ENCODE measurements at places on chromosomes 11 and 22.

GRCh38 chr22:43620197-43620596 is 191.9 kb downstream of the EFCAB6 start:
- DNase-seq, result no peak

GRCh38 chr11:114511538-114511937 is 48.1 kb downstream of the NXPE1 start:
- DNase-seq, result no peak

DNA sequence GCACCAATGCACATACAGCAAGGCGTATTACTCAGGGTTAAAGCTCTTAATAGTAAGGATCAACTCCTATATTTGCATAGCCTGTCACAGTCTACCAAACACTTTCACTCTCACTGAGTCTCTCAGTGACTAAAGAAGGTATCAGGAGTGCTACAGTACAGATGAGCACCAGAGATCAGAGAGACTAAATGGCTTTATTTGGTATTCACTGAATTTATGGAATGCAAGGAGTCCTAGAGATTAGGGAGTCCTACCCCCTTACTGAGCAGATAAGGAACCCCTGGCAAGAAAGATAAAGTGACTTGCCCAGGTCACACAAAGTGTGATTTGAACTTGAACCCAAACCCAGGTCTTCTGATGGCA is 396.4 kb upstream of the CCDC90B start:
- DNase-seq, result no peak

- DNase-seq, result no peak
Observed at GRCh38 chr11:74444173-74444826, 23.0 kb downstream of the KCNE3 start.

DNA sequence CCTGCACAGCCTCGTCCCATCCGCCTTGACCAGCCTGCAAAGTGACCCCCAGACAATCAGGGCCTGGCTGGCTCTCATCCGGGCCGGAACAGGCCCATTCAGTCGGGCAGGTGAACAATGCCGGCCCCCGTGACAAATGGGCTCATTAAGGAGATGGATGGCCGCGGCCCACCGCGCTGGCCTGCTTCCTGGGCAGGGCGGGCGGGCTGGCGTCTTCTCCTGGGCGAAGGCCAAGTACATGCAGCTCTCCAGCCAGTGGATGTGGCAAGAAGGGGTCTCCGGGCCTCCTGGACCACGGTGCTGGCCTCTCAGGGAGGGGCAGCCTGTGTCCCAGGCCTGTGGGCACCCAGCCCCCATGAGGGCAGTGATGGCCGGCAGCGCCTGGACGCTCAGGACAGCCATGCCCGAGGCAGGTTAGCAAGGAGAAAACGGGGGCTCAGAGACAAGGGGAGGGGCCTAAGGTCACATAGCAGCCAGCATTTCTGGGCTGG is 1022.8 kb downstream of the BRD1 start:
- no peak for DNase-seq

DNA sequence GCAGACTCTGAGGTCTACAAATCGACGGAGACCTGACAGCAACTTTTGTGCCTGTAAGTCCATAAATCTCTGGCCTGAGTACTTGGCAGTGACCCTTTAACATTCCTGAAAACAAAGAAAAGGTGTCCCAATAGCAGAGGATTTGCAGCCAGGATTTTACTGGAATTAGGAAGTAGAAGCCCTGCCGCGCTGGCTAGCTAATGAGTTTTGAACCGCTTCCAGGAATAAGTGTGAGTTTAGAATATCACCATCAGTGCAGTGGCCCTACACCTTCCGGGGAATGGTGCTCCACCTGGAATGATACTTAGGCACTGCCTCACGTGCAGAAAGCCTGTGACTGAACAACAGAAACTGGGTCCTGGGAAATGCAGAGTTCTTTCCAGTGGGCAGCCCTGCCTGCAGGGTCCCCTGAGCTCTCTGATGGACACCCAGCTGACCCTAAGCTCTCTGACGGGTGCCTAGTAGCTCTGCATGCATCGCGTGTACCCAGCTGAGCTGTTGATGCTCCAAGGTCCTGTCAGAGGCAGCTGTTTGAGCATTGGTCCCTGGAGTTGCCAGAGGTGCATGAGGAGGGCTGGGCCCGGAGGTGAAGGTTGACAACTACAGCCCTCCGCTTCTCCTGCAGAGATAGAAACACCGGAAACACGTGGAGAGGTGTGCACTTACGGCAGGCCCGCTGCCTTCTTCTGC is 380.9 kb downstream of the TBC1D22A start:
- no peak for DNase-seq

DNA sequence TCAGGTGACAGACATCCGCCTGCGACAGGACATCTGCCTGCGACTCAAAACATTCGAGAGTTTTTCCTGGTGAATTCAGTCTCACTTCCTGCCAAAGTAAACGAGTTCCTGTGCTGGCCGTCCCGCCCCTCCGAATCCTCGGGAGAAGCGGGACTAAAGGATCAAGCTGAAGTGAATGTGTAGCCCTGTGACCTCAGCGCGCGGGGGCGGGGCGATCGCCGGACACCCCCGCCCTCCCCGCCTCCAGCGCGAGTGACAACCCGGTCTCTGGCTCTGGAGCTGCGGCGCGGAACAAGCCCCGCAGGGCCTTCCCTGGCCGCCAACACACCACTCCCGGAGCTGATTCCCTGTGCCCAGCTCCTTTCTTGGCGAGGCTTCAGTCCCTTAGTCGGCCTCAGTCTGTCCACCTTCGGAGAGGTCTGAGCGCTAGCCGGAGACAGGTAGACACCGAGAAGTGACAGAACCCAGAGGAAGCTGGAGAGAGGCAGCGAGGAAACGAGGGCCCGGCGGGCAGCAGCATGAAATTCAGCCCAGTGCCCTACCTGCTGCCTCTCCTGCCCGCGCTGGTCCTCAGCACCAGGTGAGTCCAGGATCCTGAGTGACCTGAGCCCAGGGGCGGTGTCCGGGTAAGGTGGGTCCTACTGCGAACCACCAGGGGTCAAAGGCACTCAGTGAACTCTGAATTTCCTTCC is 766.4 kb upstream of the LUZP2 start:
- no peak for DNase-seq

DNA sequence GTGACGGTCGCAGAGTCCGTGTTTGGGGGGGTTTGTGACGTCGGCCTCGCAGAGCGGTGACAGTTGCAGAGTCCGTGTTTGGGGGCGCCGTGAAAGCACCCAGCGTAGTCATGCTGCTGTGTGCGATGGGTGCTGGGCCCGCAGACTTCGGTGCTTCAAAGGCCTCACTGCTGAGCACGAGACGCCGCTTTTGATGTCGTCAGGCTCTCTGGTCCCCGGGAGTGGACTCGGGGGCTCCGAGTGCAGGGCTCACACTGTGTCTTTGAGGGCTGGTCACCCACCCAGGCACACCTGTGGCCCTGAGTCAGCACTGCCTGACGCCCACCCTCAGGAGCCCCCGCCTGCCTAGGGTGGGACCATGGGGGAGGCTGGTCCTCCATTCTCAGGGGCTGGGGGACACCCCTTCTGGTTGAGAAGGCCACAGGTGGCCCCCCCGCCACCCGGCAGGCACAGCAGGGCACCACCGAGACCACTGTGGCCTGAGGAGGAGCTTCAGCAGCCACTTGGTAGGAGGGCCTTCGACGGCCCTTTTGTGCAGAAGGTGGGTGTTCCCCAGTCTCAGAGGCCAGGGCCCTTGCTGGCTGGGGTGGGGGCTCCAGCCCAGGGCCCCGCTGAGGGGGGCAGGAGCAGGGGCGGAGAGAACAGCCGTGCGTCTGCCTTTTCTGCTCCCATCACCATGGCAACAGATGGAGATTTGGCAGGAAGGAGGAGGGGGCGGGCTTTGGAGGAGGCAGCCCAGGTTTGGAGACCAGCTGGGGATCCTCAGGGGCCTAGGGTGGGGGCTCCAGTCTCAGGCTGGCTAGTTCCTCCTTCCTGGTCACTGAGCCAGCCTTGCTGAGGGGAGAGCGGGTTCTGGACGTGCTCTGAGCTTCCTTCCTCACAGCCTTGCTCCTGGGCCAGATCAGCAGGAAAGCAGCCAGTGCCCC is 20.9 kb downstream of the BRSK2 start:
- DNase-seq, result no peak

DNA sequence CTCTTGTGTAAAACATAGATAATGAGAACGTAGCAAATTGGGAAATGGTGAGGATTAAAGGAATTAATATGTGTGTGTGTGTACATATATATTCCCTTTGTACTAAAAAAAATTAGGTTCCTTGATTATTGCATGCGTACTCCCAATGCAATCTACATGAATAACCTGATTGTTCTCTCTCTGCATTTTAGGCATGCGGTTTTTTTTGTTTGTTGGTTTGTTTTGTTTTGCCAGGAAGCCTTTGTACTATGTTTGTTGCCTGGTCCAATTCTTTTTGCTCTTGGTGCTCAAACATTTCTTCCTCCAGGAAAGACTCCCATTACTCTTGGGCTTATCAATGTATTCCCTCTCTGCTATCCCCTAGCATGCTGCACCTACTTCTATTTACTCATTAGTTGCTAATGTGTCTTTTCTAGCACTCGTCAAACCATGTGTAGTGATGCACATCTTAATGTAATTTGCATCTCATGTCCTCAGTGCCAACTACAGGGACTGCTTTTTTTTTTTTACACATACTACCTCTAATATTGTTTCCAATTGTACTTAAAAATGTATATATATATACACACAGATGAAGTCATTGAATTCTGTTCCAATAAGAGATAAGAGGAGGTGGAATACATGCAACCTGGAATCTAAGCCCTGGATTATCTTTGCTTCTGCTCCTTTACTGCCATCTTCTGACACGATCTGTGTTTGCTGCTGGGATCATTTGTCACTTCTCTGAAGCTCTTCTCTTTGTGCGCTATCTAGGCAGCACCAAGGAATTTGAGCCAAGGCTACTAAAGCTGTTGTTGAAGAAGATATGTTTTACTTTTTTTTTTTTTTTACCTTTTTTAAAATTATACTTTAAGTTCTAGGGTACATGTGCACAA is 197.2 kb upstream of the ANO3 start:
- no peak for DNase-seq

All from activated CD4-positive, alpha-beta T cell treated with anti-CD3 and anti-CD28 coated beads for 4 hours (primary cell).